ENCODE measurements at places on chromosomes 4 and X. TPM values are rescaled to one million over a fixed set of nuclear protein-coding genes. Genes with fewer than 3 reads are reported as not detected.

DNA sequence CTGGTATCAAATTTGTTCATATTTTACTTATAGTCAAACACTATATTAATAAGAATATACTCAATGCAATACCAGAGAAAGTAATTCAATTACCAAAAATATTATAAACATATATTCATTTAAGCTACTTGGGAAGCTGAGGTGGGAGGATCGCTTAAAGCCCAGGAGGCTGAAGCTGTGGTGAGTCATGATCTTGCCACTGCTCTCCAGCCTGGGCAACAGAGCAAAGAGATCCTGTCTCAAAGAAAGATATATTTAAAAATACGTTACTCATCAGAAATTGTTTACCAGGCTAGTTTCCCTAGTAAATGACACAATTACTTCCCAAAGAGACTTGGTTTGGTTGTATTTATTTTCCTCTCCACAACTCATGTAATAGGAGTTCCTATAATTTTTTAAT is 433.6 kb downstream of the GASK1B start:
- DNase-seq: no peak

Gene SYTL4
- 0.72 TPM for polyA plus RNA-seq

Gene SPACA5
- polyA plus RNA-seq: not detected

DNA sequence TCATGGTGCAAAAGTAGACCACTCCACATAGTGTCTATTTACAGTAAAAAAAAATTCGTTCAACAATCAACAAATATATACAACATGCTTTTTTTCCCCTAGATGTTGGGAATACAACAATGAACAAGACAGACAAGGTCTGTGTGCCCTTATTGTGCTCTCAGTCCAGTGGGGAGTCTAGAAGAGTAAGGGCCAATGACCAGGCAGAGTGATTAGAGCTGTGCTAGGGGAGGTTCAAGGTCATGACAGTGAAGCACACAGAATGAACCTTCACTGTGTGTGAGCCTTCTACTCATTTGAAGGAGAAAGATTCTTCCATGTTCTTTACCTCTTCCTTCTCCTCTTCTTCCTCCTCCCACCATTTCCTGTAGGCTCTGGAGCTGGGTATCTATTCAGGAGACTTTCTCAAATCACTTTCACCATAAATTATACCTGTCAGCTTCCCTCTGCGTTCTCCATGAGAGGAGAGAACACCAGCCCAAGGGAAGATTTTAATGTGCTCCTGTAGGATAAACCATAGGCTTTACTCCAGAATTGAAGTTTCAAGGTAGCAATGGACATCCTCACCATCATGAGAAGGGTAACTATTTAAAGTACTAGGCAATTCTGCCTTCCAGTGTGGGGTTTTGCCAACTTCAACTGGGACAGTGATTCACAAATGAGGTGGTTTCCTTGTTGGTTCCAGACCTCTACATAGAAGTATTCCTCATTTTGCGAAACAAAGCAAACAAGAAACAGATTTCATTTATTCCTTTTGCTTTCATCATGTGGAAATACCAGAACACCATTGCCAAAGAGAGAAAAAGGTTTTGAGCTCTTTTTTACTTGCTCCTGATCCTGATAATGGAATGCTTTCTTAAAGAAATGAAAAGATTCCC is 246.9 kb upstream of the GPC4 start:
- no peak for DNase-seq

GRCh38 chrX:103954259-103954658 is 8.2 kb upstream of the TMSB15B start:
- DNase-seq: no peak

Gene TRAPPC11
- polyA plus RNA-seq: 23.6 TPM

- no peak for DNase-seq
These were observed 1226.6 kb upstream of the ADGRL3 start for GRCh38 chr4:59973492-59973891.
